ENCODE measurements at places on chromosomes 2 and 18.

GRCh38 chr2:11807156-11808015 lies 61.0 kb downstream of the LPIN1 start:
- no peak for DNase-seq

DNA sequence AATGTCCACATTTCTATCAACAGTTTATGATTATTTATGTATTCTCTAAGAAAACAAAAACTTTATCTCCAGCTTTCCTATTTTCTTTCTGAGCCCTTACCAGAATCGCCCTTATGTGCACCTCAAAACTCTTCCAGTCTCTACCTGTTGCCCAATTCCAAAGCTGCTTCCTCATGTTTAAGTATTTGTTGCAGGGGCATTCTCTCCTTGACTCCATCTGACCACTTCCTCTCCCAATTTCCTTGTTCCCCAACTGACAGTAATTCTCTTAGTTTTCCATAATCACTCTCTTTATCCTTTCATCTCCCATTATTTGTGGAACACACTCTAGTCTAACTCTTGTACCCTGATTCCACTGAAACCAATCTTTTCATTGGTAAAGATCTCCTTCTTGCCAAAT lies 105.4 kb upstream of the RBBP8 start:
- no peak for DNase-seq

- DNase-seq = no peak
Observed at GRCh38 chr18:48607056-48607984, 68.5 kb downstream of the CTIF start.

- no peak for DNase-seq
Observed at GRCh38 chr2:213545481-213545880, 261.2 kb downstream of the SPAG16 start.

GRCh38 chr2:9975805-9976447 lies 24.4 kb downstream of the GRHL1 start:
- DNase-seq = no peak

GRCh38 chr2:26493566-26493965 lies 15.6 kb upstream of the OTOF start:
- no peak for DNase-seq
